ENCODE measurements at places on chromosomes 3 and 15.

- DNase-seq: no peak
These were observed 220.7 kb downstream of the FHIT start for GRCh38 chr3:61030469-61031035.

- DNase-seq: no peak
These were observed 39.5 kb upstream of the TPRG1 start for GRCh38 chr3:189132231-189132671.

DNA sequence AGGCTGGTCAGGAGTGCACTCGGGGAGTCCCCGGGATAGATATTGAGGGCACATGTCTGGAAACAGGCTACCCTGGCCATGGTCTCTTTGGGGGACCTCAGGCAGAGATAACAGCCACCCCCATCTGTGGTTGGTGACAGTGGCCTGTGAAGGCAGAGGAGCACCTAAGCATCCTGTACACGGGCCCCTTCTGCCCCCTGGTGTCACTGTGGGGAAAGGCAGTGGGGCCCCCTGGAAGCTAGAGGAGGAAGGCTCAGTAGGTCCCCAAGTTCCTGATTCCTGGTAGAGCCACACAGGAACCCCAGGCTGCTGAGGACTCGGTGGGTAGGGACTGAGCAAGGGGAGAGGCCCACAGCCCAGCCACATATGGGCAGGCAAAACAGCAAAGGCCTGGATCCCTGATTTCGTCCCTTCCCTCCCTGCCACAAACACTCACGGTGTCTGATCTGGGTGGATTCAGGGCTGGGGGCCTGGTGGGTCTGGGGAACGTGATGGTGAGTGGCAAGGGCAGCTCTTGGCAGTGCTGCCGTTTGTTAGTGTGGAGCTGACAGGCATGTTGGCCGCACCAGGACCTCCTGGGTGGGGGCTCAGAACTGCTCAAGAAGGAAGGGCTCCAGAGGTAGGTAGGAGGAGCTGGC, 14.1 kb upstream of the CXCR6 start:
- DNase-seq: peak; percentile 80

GRCh38 chr3:177982034-177982433, 554.2 kb upstream of the KCNMB2 start:
- no peak for DNase-seq

DNA sequence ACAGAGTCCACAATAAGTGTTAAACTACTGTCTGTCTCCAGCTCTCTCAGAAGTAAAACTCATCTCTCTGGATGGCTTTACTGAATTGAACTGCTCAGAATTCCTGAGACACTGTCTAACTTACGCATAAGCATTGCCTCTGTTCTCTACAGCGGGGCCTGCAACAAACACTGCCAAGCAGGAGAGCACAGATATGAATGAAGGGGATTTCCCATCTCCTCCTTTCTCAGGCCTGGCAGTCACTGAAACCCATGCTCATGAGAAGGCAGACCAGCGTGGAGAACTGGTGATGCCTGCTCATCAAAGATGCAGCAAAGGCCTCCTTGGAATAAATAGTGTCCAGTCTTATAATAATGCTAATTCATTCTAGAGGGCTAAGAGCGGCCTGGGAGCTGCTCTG, 10.3 kb downstream of the RASGRP1 start:
- DNase-seq: no peak

DNA sequence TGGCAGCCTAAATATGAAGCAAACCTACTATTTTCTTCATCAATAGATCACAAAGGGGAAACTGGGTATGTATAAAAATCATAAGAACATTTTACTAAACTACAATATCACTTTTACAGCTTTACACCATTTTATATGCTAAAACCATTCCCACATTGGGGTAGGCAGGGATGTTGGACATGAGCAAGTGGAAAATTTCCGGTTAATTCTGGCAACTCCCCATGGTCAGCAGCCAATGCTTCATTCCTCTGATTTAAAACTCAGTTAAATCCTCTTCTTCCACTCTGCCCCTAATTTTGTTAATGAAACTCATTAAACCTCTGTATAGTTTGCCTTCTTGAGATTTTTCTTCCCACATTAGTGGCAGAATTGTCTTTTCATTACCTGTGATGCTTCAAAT, 552.5 kb upstream of the NECTIN3 start:
- DNase-seq: no peak

GRCh38 chr3:14997941-14998340, 50.6 kb downstream of the NR2C2 start:
- no peak for DNase-seq

GRCh38 chr3:159898147-159898546, 90.5 kb upstream of the IL12A start:
- DNase-seq: no peak

GRCh38 chr3:141992512-141992911, 116.1 kb downstream of the ATP1B3 start:
- no peak for DNase-seq
